ENCODE measurements at places on chromosomes 12 and 14. TPM values are rescaled to one million over a fixed set of nuclear protein-coding genes. Genes with fewer than 3 reads are reported as not detected.
A peak's percentile ranks its signal among the peaks of the same experiment; 100 is the strongest.

- no peak for DNase-seq
Observed at GRCh38 chr14:75344411-75344810, 65.8 kb downstream of the FOS start.

GRCh38 chr14:41137741-41138140, 468.9 kb upstream of the LRFN5 start:
- DNase-seq: no peak

- no peak for DNase-seq
Observed at GRCh38 chr12:117533687-117534086, 172.3 kb upstream of the NOS1 start.

- DNase-seq: no peak
Observed at GRCh38 chr14:88599761-88600439, 37.1 kb downstream of the ZC3H14 start.

DNA sequence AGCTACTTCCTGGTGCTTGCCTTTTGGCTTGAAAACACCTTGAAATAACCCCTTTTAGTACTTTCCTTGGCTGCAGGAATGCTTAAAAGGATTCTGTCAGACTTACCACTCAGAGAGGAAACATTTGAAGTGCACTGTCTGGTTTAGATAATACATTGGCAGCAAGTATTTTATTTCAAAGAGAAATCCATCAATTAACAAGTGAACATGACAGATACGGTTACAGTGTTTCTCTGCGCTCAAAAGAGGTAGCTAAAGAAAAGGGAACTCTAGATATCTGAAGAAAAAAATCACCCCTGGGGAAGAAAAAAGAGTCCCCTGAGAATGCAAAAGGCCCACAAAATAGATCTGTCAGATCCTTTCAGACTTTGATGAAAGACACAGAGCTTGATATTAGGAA, 421.9 kb downstream of the LRFN5 start:
- no peak for DNase-seq

KRT73 gene
- total RNA-seq: not detected

RTL1 gene
- total RNA-seq: not detected

TMEM179 gene
- 0.49 TPM for total RNA-seq

DNA sequence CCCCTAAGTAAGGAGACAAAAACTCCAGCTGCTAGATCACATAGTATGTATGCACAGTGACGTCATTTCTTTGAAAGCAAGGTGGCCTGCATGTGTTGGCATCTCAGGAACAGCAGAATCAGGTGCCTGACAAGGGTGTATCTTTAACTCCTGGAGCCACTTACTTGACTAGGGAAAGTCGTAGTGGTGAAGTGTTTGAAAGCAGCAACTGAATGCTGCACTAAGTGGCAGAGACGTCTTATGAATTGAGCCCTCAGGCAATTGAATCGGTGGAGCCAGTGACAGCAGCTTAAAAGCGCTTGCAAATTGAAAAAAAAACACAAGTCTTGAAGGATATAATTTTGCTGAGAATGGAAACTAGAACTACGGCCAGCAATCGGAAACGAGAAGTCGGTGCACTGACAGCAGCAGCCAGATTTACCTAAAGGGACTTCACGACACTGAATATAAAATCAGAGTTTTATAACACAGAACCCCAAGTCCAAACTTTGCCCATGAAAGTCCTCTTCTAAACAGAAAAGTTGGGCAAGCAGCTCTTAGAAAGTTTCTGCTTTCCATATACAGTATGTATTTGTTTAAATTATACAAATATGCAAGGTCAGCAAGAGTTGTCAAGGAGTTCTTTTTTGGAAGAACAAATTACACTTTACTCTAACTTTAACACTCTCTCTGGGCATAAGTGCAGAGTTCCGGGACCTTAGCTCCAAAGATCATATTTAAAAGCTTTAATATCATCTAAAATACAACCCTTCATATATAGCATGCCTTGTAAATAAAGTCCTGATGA, 1.1 kb downstream of the IGF1 start:
- DNase-seq: no peak

TC2N gene
- 4.1 TPM for total RNA-seq

CRADD gene
- 46.4 TPM for total RNA-seq

- DNase-seq: no peak
Observed at GRCh38 chr14:102655137-102655536, 62.7 kb downstream of the RCOR1 start.

DNA sequence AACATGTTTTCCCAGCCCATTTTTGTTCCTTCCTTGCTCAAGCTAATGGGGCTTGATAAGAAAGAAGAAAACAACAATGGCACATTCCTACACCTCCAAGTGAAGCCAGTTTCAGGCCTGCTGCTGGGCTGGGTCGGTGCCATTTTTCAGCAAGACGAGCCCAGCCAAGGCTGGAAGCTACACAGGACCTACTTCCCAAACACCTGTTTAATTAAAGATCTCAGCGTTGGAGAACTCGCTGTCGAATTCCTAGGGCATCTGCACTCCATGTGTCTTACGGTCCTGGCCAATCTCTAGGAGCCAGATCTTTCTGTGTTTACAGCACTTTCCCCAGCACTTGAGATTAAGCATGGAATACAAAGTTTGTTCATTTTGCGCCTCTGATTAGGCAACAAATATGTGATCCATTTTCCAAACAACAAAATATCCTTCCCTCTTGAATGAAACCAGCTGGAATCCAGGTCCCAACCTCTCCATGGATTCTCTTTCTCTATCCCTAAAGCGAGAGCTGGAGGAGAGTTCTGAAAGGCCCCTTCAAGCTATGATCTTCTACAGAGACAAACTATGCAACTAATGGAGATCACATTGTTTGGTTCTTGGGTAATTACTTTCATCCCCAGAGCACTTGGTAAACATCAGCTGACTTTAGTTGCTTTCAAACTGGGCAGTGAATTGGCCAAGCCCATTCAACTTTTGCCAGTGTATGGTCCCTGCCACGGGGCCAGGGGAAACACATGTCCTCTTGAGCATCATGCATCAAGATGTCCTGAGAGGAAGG, 34.3 kb upstream of the TC2N start:
- peak; percentile 60 for DNase-seq

LPCAT3 gene
- 35.1 TPM for total RNA-seq

GRCh38 chr12:3041558-3042164, 35.5 kb upstream of the TSPAN9 start:
- no peak for DNase-seq

SIX4 gene
- 1.5 TPM for total RNA-seq

GRCh38 chr14:60561845-60562746, 53.1 kb downstream of the SIX6 start:
- no peak for DNase-seq

KLRC2 gene
- not detected for total RNA-seq

DNA sequence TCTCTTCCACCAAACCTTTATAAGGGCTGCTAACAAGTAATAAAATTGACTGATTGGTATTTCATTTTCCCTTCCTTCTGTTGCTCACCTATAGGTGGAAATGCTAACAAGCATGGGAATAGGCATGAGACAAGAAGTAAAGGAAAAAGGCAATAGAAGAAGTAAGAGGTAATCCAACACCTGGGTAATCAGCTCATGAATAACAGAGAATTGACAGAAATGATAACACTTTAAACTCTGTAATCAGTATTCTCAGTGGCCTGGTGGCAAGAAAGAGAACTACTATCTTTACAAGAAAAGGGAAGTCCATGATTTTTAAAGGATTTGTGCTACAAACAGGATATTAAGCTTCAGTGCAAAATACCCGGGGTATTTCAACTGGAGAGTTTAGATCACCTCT, 737.8 kb downstream of the RERGL start:
- no peak for DNase-seq

- DNase-seq: no peak
Observed at GRCh38 chr14:24430682-24431568, 1.2 kb downstream of the KHNYN start.

DNA sequence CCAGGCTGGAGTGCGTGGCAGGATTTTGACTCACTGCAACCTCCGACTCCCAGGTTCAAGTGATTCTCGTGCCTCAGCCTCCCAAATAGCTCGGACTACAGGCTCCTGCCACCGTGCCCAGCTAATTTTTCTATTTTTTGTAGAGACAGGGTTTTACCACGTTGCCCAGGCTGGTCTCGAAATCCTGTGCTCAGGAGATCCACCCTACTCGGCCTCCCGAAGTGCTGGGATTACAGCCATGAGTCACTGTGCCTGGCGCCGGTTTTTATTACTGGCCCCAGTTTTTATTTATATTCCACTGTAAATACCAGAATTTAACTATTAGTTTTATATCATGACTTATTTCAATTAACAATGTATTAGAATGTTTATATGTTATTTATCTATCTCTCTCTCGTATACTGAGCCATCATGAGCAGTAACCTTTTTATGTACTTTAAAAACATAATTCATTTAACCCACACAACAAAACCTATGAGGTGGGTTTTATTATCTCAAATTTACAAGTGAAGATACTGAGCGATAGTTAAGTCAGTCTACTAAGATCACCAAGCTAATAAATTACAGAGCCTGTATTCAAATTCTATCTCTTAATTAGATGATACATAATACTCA, 47.8 kb downstream of the HECTD1 start:
- no peak for DNase-seq

CFAP251 gene
- 0.91 TPM for total RNA-seq

CELA1 gene
- total RNA-seq: not detected

GRCh38 chr12:14868916-14869506, 16.6 kb downstream of the MGP start:
- no peak for DNase-seq

ENDOU gene
- 0.49 TPM for total RNA-seq

DTX1 gene
- 1.5 TPM for total RNA-seq

DNA sequence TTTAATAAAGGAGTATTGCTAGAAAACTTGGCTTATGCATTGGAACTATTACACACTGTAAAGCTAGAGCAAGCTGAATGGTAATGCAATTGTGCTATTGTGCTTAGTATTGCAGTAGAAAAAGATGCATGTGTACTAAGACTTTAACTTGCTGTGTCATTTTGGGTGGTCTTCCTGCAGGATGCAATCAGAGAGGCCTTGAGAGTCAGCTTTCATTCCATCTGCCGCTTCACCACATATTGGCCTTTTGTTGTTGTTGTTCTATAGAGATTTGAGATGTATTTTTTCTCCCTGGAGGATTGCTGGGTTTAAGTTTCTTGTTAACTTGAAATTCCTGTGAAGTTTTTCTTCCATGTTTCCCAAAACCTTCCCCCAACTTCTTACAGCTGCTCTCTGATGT, 449.7 kb downstream of the TMTC2 start:
- no peak for DNase-seq

DNA sequence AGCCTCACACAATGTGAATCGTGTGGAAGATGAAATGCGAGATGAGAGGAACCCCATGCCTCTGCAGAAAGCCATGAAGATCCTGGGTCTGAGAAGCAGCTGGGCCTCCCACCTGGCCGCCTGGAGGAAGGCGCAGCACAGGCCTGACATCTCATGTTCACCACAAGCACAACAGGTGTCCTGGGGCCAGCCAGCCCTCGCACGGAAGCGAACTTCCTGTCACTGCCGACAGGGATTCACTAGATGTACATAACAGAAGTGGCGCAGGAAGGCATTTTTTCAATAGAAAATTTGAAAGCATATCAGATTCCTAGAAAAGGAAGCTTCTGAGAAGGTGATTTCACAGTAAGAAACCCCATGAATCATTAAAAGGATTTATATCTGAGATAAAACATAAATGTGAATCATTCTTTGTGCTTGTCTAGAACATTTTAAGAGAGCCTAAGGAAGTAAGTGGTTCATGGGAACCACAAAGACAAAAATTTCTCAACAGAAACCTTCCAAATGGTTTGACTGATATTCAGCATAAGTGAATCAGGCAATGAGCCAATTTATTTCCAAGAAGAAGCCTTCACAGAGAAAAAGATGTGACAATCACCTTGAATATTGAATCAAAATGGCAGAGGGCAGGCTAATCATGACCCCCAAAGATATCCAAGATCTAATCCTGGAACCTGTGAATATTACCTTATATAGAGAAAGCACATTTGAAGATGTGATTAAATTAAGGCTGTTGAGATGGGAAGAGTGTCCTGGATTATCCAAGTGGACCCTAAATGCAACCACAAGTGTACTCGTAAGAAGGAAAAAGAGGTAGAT, 311.9 kb downstream of the DUSP6 start:
- no peak for DNase-seq

- DNase-seq: no peak
Observed at GRCh38 chr12:97168804-97169203, 261.7 kb downstream of the NEDD1 start.

DNA sequence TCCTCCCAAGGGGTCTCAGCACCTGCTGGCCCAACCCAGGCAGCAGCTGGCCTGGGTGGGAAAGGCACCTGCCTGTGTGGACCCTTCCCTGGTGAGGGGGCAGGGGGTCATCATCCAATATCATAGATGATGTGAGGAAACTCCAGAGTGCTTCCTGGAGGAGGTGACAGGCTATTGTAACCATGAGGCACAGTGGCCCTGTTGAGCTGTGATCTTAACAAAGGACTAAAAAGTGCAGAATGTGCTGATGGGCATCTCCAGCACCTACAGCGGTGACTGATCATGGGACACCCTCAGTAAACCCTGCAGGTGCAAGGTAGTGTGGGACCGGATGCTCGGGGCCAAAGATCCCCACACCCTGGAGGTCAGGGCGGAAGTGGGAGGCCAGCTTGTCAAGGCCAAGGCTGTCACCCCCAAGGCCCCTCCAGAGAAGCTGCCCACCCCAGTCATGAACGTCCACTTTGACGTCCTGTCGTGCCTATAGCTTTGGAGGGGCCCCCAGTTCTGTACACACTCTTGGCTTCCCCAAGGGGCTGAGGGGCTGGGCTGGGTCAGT, 7.5 kb downstream of the MMP17 start:
- DNase-seq: no peak

GRCh38 chr14:52061390-52061789, 7.5 kb downstream of the NID2 start:
- peak; percentile 63 for DNase-seq

- DNase-seq: no peak
Observed at GRCh38 chr14:61749264-61749663, 13.0 kb upstream of the SNAPC1 start.

- peak; percentile 52 for DNase-seq
Observed at GRCh38 chr12:116861320-116861719, 19.9 kb downstream of the HRK start.

GRCh38 chr14:54893151-54893760, 9.4 kb downstream of the GCH1 start:
- no peak for DNase-seq

SOAT2 gene
- total RNA-seq: not detected

FRMD6 gene
- 7.7 TPM for total RNA-seq

- DNase-seq: no peak
Observed at GRCh38 chr12:106037524-106038298, 101.0 kb downstream of the NUAK1 start.

RSRC2 gene
- 35.8 TPM for total RNA-seq

DNA sequence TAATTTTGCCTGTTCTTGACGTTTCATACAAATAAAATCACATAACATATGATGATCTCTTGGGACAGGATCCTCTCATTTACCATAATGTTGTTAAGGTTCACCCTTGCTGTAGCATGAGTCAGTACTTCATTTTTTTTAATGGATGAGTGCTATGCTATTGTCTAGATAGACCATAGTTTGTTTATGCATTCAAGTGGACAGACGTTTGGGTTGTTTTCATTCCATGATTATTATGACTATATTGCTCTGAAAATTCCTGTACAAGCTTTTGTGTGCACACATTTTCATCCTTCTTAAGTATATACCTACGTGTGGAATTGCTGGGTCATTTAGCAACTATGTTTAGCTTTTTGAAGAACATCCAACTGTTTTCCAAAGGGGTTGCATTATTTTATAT, 325.6 kb upstream of the TMEM132C start:
- DNase-seq: no peak
